ENCODE measurements at places on chromosomes 2 and 18.

DNA sequence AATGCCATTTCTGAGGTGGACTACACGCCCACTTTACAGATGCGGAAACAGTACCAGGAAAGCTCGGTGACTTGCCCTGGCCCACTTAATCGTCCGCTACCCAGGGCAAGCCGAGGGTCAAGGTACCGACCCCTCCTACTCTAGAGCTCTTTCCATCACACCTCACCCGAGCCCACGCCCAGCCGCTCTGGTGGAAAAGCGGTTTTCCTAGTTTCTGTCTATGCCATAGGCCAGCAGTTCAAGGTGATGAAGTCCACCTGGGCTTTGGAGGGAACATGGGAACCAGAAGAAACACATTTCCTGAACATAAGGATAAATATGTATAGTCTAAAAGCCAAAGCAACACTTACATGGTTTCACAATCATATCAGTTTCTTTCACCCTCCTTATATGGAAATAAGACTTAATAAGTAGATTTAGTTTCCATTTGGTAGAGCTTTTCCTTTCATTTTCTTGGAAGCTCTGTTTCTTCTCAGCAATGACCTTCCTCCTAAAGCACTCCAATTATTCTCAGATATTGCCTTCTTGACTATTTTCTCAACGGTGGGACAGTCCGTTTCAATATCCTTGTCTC is 567 bp downstream of the VWA3B start:
- no peak for DNase-seq

GRCh38 chr2:55781542-55781941 is 87.9 kb upstream of the PNPT1 start:
- no peak for DNase-seq

DNA sequence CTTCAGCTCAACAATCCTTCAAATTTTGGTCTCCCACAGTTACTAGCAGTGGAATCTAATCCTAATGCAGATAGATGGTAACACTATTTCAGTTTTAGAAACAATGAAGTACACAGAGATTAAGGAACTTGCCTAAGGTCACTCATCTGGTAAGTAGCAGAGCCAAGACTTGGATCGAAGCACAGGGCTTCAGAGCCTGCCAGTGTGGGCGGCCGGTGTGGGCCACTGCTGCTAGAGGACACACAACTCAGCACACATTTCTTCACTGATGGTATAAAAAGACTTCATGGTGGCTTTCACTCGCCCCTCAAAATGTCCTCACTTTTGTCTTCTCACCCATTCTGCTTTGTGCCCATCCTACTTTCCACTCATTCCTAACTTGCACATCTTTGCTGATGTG is 11.1 kb downstream of the C2orf74 start:
- DNase-seq, result no peak

DNA sequence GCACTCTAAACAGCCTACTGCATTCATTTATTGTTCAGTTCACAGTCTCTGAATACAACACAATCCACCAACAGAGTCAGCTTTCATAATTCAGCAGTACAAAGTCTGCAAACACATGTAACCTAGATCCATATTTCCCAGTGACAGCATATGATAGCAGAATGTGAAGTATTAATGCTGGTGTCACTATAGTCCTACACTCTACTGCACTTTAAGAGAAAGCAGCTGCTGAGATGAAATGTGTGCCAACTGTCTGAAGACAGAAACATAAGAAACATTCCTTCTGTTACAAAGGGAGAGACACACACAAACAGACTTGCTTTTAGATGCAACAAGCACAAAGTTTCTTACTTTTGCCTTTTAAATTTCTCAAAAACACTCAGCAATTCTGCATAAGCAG is 441.8 kb downstream of the ZEB2 start:
- DNase-seq, result no peak

DNA sequence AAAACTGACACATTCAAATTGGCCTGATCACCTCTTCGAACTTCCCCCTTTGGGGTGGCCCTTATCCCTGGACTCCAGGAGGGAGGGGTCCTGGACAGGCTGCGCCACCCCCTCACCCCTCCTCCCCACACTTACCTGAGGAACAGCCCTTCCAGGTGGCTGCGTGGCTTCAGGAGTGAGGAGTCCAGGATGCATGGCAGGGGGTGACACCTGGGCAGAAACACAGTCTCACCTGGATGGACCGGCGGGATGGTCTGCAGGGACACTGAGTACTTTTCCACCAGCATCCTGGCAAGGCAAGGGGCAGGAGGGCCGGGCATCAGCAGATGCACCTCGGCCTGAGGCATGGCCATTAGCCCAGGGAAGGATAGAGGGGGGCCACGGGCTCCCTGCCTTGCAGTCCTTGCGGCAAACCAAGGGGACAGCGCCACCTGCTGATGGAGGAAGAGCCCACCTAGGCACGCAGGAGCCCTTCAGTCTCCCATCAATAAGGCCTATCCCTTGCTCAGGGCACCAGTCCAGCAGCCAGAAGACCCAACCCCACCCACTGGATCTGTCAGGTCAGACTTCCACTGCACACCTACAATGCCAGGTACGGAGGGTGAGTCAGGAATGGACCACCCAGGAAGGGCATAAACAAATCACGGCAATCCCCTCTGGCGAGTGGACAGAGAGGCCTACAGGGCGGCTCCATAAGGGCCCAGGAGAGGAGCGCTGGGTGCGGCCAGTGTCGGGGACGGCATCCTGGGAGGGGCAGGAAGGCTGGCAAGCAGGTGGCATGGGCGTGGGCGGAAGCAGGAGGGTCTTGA is 26.0 kb downstream of the FAM178B start:
- DNase-seq, result peak; percentile 69

DNA sequence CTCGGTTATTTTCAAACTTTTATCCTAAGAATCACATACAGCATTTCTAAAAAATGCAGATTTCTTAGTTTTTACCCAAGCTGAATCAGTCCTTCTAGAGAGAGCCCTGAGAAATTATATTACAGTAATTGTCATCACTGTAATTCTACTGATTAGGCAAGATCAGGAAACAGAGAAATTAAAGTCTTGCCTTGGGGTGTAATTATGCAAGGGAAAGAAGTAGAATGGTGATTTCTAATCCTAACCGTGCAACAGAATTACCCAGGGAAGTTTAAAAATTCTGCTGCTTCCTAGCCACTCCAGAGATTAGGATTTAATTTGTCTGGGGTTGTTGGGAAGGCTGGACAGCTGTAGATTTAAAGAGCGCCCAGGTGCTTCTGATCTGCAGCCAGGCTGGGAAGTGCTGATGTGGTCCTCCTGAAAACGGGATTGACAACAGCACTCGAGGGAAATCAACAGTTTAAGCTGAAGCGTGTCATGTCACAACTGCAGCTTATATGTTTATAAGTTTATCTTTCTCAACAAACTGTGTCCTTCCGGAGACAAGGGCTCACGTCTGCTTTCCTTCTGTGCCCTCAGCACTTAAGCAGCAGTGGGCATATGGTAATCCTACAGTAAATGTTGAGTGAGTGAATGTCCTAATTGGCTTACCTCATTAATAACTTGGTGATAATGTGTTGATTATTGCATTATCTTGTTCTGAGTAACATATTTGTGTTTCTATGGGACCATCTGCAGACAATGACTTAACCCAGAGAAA is 671.9 kb upstream of the SOX11 start:
- no peak for DNase-seq

GRCh38 chr2:120441744-120442471 is 96.0 kb downstream of the INHBB start:
- no peak for DNase-seq

- no peak for DNase-seq
Measured at GRCh38 chr2:28480403-28481049, 15.3 kb upstream of the PLB1 start.

GRCh38 chr18:66316701-66317100 is 287.2 kb downstream of the CDH19 start:
- DNase-seq, result no peak

DNA sequence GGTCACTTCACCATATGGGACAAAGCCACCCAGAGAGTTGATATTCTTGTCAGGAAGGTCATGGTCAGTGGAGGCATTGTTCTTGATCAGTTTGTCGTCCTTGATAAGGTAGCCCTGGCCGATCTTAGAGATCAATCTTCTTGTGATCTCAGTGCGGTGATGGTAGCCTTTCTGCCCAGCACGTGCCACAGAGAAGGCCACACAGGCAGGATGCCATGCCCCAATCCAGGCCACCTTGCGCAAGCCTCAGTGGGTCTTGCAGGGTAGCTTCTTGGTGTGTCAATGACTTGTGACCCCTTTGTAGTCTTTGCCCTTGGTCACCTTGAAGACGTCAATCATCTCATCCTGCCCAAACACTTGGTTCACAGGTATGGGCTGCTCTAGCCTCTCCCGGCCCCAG is 143.9 kb upstream of the ASB18 start:
- DNase-seq, result no peak

DNA sequence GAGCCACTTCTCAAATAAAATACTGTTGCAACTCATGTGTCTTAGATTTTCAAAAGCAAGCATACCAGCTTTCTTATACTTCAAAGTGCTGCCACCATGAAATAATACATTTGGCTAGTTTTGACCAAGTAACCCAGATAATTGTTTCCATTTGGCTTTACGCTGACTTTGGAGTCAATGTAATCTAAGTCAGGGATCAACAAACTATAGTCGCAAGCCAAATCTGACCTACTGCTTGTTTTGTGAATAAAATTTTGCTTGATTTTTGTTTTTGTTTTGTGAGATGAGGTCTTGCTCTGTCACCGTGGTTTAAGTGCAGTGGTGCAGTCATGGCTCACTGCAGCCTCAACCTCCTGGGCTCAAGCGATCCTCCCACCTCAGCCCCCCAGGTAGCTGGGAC is 65.0 kb downstream of the OXER1 start:
- no peak for DNase-seq

GRCh38 chr2:98665677-98666076 is 57.3 kb downstream of the UNC50 start:
- DNase-seq, result no peak

DNA sequence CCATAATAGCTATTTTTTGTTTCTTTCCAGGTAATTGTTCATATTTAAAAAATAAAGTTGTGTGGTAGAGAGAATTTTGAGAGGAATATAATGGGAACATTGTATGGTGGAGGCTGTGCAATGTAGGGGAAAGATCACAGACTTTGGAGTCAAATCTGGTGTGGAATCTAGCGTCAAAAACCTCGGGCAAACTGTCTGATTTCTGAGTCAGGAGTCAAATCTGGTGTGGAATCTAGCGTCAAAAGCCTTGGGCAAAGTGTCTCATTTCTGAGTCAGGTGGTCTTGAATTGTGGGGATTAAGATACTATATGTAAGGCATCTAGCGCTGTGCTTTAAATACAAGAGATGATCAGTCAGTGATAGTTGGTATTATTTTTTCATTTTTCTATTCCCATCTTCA is 5.1 kb downstream of the PTPN4 start:
- DNase-seq, result no peak

DNA sequence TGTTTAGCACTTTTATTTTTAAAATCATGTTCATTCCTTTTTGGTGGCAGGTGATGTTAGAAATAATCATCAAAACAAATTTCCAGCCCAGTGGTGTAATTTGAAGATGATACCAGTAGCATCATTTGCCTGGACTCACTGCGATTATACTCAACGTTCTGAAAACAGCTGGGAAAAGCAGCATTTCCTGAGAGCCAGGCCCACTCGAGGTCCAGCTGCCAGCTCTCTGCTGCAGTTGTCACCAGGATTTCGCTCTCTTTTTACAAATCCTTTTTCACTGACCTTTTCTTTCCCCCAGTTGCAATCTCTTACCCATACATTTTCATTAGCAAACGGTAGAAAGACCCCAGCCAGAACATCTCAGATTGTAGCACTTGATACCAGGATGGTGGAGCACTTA is 110.6 kb upstream of the LYPD1 start:
- no peak for DNase-seq

DNA sequence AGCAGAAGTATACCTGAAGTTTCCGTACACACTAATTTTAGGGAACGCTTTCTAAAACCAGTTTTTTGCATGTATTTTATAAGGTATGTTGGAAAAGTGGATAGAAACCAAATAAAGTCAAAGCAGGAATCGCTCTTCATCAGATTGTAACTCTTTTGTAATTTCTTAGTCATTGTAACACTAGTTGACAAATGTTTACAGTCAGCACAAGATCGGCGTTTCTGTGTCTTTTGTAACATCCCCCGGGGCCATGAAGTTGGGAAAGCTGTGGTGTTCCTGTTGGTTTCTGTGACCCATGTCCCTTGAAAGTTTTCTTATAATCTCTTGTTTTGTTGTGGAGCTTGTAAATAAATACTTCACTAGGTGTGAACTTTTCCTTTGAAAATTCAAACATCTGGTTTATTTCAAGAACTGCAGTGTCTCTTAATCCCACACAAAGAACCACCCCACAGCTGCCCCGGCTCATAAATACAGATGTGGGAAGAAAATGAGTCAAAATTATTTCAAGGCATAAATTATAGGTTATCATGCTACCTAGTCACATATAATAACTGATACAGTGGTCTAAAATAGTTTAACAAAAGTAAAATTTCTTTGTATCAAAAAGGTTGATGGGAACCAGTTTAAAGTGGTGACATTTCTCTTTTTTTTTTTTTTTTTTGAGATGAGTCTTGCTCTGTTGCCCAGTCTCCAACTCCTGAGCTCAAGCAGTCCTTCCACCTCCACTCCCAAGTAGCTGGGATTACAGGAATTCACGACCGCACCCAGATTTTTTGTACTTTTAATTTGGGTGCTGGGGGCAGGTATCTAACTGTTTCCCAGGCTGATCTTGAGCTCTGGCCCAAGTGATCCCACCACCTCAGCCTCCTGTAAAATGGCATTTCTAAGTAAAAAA is 751 bp upstream of the NMI start:
- no peak for DNase-seq

GRCh38 chr2:7758073-7758759 is 841.0 kb downstream of the RNF144A start:
- no peak for DNase-seq

GRCh38 chr2:207619764-207620203 is 5.4 kb downstream of the METTL21A start:
- no peak for DNase-seq

- DNase-seq, result no peak
Measured at GRCh38 chr2:148998165-148998830, 40.2 kb upstream of the LYPD6B start.

DNA sequence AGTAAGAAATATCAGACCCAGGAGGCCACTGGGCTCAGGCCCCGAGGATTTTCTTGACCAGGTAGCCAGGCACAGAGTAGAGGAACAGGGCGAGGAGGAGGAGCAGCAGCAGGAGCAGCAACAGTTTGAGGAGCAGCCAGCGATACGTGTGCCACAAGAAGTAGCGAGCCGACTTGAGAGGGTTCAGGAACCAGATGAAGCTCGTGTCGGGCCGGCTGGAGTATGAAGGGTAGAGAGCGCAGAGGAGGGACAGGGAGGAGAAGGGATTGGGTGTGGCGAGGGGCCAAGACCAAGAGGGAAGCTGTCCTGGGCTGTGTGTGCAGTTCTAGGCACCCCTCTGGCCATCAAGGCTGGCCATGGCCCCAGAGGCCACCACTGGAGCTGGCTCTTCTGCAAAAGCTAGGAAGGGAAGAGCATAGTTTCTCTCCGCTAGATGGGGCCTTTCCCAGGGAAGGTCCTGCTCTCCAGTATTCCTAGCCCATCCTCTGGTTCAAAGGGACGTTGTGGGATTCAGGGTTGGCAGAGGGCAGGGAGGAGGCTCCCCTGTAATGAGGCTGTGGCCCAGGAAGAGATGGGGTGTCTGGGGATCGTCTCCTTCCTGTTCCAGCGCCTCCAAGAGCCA is 17.8 kb downstream of the OTOF start:
- DNase-seq, result no peak

All from activated T-helper 1 cell treated with Interleukin-2 at 50 U/mL for 16 hours (primary cell).